ENCODE measurements at places on chromosomes 2 and 18. TPM values are rescaled to one million over a fixed set of nuclear protein-coding genes. Genes with fewer than 3 reads are reported as not detected.

DNA sequence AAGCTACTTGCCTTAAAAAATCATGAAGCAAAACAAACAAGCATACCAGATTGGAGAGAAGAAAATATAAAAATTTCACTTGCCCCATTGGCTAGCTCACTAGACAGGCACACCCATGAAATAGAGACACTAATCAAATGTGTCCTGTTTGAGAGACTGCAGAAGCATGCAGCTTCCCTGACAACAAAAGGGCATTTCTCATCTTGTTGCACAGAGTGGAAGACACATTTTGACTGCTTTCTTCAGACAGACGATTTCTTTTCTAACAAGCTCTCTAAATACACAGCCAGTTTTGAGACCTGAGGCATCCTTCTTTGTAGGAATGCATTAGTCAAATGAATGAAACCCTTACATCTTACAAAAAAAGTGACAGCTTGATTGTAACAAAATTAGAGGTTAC is 1558.6 kb upstream of the NXPH2 start:
- no peak overlapping the region for H3K27ac ChIP-seq
- H3K36me3 ChIP-seq, result no peaks in the 10 kb centered on the region
- no peak overlapping the region for H3K4me3 ChIP-seq
- H3K27me3 ChIP-seq, result no peaks in the 10 kb centered on the region
- no peak for DNase-seq

DNA sequence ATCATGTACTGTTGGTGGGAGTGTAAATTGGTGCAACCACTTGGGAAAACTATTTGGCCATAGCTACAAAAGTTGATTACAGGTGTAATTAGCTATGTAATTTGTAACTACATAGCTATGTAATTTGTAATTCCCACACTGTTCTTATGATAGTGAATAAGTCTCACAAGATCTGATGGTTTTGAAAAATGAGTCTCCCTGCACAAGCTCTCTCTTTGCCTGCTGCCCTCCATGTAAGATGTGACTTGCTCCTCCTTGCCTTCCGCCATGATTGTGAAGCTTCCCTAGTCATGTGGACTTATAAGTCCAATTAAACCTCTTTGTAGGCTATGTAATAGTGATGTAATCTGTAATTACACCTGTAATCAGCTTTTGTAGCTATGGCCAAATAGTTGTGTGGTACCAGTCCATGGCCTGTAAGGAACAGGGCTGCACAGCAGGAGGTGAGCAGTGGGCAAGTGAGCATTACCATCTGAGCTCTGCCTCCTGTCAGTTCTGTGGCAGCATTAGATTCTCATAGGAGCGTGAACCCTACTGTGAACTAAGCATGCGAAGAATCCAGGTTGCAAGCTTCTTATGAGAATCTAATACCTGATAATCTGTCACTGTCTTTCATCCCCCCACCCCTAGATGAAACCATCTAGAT is 133.7 kb upstream of the COPS8 start:
- DNase-seq, result no peak
- H3K4me3 ChIP-seq, result no peak overlapping the region
- H3K36me3 ChIP-seq, result no peaks in the 10 kb centered on the region
- H3K4me1 ChIP-seq, result no peaks in the 10 kb centered on the region

DNA sequence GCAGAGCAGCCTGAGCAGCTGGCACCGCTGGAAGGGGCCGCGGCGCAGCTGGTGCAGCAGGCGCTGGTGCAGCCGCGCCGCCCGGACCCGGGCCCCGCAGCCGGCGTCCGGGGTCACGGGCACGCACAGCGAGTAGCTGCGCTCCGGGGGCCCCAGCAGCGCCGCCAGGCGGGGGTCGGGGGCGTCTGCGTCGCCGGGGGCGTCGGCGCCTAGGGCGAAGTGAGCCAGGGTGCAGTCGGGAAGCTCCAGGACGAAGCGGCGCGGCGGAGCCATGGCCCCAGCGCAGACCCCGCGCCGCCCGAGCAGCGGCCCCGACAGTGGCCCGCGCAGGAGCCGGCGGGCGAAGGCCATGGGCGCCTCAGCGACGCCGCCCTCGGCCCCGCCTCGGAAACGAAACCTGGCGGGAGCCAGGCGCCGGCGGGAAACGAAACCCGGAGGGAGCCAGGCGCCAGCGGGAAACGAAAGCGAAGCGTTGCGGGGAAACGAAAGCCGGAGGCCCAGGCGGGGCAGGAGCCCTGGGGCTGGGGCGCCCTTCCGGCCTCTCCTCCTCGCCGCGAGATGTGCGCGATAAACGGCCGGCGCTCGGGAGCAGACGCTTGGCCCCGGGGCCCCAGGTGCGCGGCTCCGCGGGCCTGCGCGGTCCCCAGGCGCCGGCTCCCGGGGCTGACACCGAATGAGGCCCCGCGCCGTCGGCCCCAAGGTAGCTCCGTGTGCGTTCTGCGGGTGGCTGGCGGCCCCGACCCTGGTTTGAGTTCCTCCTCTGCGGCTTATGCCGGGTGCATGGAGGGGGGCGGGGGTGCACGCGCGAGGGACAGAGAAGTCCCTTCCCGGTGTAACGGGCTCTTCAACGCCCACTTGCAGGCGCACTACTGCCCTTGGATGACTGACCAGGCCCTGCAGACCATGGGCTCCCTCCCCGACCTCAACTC is at the start of gene CMPK2:
Gene CMPK2 (minus strand): TSS at position 562 of the 929 bp plus-strand sequence. CDS start 211 bp downstream, at position 351.
- peaks cover 3% of the 10 kb centered on the region for H3K4me1 ChIP-seq
- peak within 1 kb of the TSS; percentile 85 for H3K4me3 ChIP-seq
- no peaks in the 10 kb centered on the region for H3K27me3 ChIP-seq
- H3K27ac ChIP-seq, result peak within 1 kb of the TSS; percentile 78
- peaks cover 1% of the 10 kb centered on the region for H3K36me3 ChIP-seq

GRCh38 chr2:211205836-211206235 is 649.4 kb downstream of the CPS1 start:
- no peak for DNase-seq
- no peak overlapping the region for H3K27ac ChIP-seq
- no peaks in the 10 kb centered on the region for H3K27me3 ChIP-seq

GRCh38 chr2:3430172-3430571 is 50.7 kb downstream of the TRAPPC12 start:
- DNase-seq, result no peak
- no peaks in the 10 kb centered on the region for H3K27me3 ChIP-seq
- H3K27ac ChIP-seq, result no peak overlapping the region
- H3K4me1 ChIP-seq, result no peaks in the 10 kb centered on the region
- peaks cover 17% of the 10 kb centered on the region for H3K36me3 ChIP-seq
- no peak overlapping the region for H3K4me3 ChIP-seq

- H3K27me3 ChIP-seq, result no peaks in the 10 kb centered on the region
- no peak overlapping the region for H3K4me3 ChIP-seq
- no peaks in the 10 kb centered on the region for H3K36me3 ChIP-seq
- DNase-seq, result no peak
- H3K27ac ChIP-seq, result no peak overlapping the region
These were observed 94.1 kb downstream of the DNER start for GRCh38 chr2:229620289-229620688.

GRCh38 chr2:35301369-35301768 is 1054.2 kb upstream of the CRIM1 start:
- H3K4me3 ChIP-seq, result no peak overlapping the region
- DNase-seq, result no peak
- no peaks in the 10 kb centered on the region for H3K27me3 ChIP-seq
- no peak overlapping the region for H3K27ac ChIP-seq
- no peaks in the 10 kb centered on the region for H3K4me1 ChIP-seq

DNA sequence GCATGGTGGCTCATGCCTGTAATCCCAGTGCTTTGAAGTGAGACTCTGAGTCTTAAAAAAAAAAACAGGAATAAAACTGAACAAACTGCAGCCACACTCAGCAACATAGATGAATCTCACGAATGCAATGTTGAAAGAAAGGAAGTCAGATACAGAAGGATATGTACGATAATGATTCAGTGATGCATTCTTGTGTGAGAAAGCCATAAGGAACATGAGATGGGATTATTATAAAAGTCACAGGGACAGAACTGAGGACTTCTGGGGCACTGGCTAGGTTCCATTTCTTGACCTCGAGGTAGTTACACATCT is 56.9 kb upstream of the SMAD2 start:
- DNase-seq, result no peak
- no peaks in the 10 kb centered on the region for H3K27me3 ChIP-seq
- no peak overlapping the region for H3K4me3 ChIP-seq
- H3K4me1 ChIP-seq, result no peaks in the 10 kb centered on the region
- no peaks in the 10 kb centered on the region for H3K36me3 ChIP-seq

- DNase-seq, result no peak
- no peak overlapping the region for H3K27ac ChIP-seq
- no peaks in the 10 kb centered on the region for H3K27me3 ChIP-seq
- H3K36me3 ChIP-seq, result no peaks in the 10 kb centered on the region
These were observed 11.0 kb upstream of the DCDC2C start for GRCh38 chr2:3692375-3692774.

DNA sequence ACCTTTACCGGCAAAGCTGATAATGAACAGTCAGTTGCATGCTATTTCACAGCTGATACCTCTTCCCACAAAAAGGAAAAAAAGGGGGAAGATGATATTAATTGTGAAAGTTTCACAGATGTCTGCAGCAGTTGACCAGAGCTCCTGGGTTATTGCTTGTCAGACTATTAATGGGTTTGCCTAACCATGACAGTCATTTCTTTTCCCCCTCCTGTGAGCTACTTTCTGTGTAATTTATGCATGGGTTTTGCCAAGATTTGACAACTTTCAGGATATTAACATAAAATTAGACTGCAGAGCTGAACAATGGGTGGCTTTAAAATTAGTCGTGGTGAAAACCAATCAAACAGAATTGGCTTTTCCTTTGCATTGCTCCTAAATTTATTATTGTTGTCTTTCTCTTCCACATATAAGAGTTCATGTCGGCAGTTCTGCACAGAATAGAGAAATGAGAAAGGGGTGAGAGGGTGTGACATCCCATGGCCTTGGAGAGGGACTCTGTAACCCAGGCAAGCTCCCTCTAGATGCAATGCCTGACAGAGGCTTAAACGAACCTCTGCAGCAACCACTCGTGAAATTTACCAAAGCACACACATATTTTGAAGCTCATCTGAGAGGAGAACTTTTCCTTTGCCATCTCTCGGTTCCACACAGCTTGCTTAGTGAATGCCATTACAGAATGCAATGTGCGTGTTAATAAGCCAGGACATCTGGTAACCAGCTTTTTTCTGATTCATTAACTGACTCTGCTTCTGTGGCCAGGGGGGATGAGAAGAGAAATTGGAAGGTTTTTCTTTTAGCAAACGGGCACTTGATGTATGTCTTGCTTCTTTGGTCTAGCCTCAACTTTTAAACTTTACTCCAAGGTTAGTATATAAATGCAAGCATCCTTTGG is 82.2 kb upstream of the ITGA4 start:
- no peak for DNase-seq
- peaks cover 3% of the 10 kb centered on the region for H3K27me3 ChIP-seq
- no peaks in the 10 kb centered on the region for H3K36me3 ChIP-seq
- no peaks in the 10 kb centered on the region for H3K4me1 ChIP-seq

Gene PSMD14
- 32.0 TPM for total RNA-seq

Gene PLA2R1
- total RNA-seq, result 0.70 TPM
